NCI-H226 (cell line): ENCODE measurements at places on chromosomes 12 and 14.
A peak's percentile ranks its signal among the peaks of the same experiment; 100 is the strongest.

DNA sequence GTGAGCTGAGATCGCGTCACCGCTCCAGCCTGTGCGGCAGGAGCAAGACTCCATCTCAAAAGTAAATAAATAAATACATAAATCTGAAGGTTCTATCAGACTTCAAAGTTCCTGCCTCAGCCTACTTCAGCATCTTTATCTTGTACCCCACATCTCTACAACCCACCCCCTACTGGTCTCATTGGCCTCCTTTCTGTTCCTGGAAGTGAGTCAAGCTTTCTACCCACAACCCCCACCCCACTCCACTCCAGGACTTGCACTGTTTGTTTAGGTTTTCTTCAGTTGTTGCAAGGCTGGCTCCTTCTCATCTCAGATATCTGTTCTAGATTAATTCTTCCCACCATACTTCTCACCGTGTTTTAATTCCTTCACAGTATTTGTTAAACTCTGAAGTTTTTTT is 714 bp upstream of the PSMC6 start:
- no peak for DNase-seq

DNA sequence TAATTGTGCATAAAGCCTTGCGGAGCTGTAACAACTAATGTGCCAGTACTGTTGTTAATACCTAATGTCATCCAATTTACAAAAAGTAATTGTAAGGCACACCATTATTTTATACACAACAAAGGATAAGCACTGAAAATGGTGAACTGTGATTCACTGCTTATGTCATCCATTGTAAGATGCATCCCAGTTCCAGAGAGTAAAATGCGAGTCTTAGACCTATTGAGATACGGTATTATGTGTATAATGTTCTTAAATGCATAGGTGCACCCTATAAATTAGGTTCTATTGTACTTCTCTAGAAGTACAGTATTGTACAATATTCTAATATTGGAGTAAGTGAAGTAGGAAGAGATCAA is 406 bp downstream of the PARP2 start:
- DNase-seq, result no peak

DNA sequence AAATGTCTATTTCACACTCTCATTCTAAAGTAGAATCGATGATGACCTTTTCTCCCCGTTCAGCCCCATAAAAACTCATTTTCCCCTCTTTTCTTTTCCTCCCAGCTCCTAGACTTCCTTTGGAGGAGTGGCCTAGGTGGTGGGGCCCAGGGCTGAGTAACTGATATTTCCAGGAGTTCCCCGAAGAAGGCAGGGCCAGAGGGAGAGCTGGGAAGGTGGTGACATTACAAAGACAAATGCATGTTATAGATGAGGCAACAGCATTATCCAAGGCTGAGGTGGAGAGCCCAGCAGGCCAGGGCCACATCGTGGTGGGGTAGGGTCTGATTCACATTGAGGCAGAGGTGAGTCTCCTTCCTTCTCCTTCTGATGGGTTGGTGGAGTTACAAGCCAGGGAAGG is 22.2 kb upstream of the HDAC7 start:
- no peak for DNase-seq

- no peak for DNase-seq
Observed at GRCh38 chr12:75683220-75683619, 171.8 kb upstream of the KRR1 start.

- no peak for DNase-seq
Observed at GRCh38 chr12:108442067-108442466, 73.0 kb upstream of the FICD start.

DNA sequence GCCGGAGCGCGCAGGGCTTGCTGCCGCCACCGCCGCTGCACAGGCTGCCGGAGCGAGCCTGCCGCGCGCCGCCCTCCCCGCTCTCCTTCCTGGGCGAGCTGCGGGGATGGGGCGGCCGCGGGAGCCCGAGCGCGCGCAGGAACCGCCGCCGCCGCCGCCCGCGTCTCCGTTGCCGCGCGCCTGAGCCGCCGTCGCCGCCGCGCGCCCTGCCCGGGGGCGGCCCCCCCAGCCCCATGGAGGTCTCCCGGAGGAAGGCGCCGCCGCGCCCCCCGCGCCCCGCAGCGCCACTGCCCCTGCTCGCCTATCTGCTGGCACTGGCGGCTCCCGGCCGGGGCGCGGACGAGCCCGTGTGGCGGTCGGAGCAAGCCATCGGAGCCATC is 352 bp downstream of the PLXNC1 start:
- DNase-seq, result peak; percentile 6

DNA sequence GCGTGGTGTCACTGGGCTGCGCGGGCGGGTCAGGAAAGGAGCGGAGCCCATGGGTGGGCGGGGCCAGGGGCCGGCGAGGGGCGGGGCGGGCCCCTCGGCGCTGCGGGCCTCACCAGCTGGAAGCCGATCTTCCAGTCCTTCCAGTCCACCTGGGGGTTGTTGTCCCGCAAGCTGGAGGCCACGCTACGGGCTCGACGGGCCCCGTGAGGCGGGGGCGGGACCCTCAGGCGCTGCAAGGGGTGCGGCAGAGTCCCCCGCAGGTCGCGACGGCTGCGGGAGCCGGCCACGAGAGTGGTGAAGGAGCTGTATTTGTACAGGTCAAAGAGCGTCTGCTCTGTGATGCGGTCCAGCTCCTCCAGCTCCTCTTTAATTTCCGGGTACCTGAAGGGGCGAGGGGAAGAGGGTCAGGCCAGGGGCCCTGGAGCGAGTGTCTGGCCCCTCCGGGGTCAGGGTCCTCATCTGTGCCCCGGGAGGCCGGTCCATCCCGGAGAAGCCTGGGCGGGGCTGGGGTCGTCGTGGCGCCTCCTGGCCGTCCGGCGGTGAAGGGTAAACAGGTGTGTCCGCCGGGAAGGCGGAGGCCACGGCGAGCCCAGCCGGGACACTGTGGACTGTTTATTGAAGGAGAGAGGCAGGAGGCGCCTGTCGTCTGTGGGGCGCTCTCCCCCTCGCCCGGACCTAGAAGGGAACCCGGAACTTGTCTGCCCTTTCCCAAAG is 11.9 kb downstream of the SCNN1A start:
- DNase-seq, result peak; percentile 45

GRCh38 chr12:5059358-5059757 is 15.7 kb downstream of the KCNA5 start:
- no peak for DNase-seq

GRCh38 chr14:68981539-68981976 is 2.5 kb upstream of the ACTN1 start:
- peak; percentile 92 for DNase-seq

GRCh38 chr14:93729993-93730392 is 58.3 kb downstream of the PRIMA1 start:
- DNase-seq, result no peak

DNA sequence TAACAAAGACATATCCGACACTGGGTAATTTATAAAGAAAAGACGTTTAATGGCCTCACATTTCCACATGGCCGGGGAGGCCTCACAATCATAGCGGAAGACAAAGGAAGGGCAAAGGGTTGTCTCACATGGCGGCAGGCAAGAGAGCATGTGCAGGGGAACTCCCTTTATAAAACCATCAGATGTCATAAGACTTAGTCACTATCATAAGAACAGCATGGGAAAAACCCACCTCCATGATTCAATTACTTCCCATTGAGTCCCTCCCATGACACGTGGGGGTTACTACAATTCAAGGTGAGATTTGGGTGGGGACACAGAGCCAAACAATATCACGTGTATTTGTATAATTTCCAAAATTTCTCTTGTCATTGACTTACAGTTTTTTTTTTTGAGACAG is 5.5 kb upstream of the LMNTD1 start:
- no peak for DNase-seq

DNA sequence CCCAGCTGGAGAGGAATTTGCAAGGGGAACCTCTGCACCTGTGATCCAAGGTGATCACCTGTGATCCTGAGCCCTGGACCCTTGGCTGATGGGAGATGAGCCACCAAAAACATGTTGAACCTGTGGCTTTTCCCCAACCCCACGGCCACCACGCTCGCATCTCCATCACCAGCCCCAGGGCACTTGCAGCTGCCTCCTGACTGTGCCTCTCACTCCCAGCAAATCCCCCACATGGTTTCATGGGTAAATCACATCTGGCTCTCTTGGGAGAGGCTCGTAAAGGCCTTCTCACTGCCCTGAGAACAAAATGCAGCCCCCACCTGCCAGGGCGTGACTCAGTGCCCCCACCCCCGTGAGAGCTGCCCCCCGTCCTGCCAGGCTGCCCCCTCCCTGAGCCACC is 76.0 kb downstream of the RFLNA start:
- DNase-seq, result no peak

DNA sequence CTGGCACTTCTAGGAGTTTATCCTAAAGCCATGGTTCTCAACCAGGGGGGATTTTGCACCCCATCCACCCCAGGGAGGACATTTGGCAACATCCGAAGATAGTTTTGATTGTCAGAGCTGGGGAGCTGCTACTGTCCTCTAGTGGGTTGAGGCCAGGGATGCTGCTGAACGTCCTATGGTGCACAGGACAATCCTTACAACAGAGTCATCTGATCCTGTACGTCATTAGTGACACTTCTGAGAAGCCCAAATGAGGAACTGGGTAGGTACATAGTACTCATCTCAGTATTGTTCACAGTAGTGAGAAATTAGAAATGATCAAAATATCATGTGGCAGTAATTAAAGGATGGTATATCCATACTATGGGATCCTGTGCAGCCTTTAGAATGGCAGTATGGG is 185.1 kb downstream of the CHST11 start:
- no peak for DNase-seq

DNA sequence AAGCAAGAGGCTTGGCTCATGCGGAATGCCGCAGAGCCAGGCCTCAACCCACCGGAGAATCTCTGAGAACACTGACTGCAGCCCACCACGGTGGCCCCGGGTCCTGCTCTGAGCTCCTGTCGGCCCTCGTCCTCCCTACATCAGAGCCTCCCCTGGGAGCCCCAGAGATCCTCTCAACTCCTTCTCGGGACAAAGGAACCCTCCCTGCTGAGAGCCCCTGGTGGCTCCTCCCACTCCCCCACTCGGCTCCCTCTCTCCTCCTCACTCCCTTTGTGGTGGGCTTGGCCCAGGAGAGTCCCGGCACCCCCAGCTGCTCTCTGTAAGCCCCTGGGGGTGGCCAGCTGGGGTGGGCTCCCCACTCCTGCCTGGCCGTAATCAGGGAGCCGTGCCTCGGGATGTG is 11.1 kb upstream of the INF2 start:
- DNase-seq, result no peak

GRCh38 chr12:53571295-53571694 is 54.9 kb downstream of the ATF7 start:
- DNase-seq, result no peak

DNA sequence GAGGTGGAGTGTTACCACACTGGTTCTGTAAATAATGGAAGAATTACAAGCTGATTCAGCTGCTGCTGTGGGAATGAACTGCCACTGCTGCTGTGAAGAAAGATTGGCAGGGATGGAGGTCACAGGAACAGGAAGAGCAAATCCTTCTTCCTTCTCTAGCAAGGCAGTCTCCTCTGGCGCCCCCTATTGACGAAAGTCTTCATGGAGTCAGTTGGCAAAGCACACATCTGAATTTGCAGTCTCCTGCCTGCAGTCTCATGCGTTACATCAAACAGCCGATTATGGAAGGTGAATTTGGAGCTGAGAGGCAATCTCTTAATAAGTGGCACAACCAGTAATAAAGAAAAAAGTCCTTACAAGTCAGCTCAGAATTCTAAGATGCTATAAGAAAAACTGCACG is 106.0 kb upstream of the TMTC1 start:
- DNase-seq, result peak; percentile 19

DNA sequence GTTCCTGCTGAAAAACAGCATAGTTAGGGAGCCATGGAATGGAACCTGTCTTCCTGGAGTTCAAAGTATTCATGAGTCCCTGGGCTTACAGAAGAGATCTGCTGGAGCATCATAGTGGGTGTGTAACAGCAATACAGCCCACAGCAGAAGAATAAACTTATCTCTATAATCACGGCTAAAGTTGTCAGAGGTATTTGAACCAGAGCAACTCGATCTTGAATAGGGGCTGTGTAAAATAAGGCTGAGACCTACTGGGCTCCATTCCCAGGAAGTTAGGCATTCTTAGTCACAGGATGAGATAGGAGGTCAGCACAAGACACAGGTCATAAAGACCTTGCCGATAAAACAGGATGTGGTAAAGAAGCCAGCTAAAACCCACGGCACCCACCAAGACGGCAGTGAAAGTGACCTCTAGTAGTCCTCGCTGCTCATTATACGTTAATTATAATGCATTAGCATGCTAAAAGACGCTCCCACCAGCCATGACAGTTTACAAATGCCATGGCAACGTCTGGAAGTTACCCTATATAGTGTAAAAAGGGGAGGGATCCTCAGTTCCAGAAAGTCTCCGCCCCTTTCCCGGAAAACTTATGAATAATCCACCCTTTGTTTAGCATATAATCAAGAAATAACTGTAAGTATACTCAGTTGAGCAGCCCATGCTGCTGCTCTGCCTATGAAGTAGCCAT is 223.4 kb downstream of the PCNX1 start:
- DNase-seq, result peak; percentile 85

DNA sequence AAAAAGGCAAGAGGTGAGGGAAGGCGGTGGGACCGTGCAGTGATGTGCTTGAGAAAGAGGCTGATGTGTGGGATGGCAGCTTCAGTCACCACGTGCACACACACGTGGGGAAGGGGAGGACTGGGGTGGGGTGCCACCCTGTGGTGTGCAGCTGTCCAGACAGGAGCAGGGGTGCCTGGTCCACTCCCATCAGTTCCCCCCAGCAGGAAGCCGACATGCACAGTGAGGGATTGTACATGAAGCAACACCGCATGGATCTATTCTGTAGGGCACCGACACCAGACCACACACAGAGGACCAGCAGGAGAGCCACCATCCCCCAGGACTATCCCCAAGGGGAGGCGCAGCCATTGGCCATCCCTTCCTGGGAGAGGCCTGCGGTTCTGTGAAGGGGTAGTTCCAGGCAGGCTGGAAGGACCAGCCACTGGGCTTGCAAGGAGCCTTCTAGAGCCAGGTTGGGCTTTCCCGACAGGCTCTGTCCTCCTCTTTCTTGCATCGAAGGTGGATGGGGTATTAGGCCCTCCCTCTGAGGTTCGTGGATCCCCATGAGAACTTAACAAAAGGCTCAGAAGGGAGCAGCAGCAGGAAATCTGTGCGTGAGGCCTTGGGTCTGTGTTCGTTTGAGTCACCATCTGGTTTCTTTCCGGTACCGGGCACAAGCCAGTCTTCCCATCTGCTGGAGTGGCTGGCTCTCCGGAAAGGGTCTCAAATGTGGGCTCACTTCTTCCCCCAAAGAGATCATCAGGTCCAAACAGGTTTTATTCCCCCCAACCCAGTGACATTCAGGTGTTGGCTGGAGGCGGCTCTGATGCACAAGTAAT is 59.8 kb downstream of the PLEKHG3 start:
- DNase-seq, result no peak

GRCh38 chr14:73777420-73777819 is 63.2 kb upstream of the PNMA1 start:
- DNase-seq, result no peak

DNA sequence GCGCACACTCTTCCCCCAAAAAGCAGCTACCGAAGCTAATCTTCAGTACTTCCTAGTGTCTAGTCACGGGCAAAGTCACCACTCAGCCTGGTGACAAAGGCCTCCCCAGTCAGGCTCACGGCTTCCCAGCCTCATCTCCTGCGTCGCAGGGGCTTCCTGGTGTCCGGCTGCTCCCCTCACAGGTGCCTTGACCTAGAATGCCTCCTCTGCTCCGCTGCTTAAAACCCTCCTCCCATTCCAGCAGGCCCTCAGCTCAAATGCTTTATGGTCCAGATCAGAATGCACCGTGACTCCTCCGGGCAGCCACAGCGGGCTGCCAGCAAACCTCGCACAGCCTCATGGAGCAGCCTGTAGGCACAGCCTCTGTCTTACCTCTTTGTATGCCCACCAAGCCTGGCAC is 53.1 kb downstream of the PRIMA1 start:
- DNase-seq, result no peak

- DNase-seq, result no peak
Observed at GRCh38 chr12:115972241-115972640, 305.3 kb downstream of the MED13L start.

GRCh38 chr12:118821386-118821925 is 159.9 kb upstream of the SRRM4 start:
- DNase-seq, result no peak
